ENCODE measurements at places on chromosomes 7 and 10.

DNA sequence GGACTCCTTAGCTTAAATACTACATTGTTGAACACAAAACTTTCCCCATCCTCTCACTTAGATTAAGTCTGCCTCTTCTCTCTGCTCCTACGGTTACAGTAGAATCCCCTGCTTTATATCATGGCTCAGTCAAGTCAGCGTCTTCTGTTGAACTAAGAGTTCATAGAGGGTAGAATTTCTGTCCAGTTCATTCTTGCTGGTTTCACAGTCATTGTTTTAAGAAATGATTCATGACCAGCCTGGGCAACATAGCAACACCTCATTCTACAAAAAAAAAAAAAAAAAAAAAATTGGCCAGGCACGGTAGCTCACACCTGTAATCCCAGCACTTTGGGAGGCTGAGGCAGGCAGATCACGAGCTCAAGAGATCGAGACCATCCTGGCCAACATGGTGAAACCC, 3.7 kb upstream of the ZFYVE27 start:
- no peak for DNase-seq

DNA sequence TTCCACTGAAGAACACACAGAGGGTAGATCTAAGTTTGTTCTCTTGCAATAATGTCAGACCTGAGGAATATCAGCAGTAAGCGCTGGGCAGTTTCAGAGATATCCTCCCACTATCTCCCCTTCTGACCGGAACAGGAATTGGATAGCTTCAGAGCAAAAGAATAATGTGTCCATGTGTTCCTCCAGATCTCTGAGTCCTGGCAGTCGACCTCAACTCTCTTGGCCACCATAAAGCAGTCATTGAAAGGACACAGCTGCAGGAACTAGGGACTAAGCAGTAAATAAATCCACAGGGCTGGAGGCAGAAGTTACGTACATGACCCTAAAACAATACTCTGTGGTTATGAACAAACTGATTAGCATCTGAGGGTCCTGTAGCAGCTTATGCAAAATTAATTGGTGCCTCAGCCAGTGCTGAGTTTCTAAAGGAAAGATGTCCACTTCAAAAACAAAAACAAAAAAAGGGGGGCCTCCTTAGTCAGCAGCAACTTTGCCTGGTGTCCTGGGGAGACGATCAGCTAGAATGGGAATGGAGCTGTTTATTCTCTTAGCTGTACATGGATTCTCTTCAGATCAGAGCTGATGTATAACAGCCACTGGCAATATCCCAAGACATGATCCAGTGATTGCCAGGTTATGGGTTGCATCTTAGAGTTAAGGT, 6.4 kb upstream of the PRTFDC1 start:
- no peak for DNase-seq

DNA sequence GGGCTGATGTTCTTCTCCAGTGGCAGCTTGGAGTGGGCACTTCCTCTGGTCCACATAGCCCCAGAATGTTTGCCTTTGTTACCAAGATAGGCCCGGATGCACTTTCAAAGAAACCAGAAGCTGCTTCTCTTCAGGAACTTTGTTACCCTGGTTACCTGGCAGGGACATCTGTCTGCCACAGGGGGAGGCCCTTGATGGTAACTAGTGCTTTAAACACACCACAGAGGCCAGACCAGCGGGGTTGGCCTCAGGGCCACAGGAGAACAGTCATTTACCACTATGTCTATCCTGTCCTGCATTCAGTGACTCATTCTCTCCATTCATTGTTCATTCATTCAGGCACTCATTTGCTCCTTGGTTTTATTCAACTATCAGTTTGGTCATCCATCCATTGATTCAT, 11.9 kb upstream of the PLEKHA1 start:
- DNase-seq: no peak

DNA sequence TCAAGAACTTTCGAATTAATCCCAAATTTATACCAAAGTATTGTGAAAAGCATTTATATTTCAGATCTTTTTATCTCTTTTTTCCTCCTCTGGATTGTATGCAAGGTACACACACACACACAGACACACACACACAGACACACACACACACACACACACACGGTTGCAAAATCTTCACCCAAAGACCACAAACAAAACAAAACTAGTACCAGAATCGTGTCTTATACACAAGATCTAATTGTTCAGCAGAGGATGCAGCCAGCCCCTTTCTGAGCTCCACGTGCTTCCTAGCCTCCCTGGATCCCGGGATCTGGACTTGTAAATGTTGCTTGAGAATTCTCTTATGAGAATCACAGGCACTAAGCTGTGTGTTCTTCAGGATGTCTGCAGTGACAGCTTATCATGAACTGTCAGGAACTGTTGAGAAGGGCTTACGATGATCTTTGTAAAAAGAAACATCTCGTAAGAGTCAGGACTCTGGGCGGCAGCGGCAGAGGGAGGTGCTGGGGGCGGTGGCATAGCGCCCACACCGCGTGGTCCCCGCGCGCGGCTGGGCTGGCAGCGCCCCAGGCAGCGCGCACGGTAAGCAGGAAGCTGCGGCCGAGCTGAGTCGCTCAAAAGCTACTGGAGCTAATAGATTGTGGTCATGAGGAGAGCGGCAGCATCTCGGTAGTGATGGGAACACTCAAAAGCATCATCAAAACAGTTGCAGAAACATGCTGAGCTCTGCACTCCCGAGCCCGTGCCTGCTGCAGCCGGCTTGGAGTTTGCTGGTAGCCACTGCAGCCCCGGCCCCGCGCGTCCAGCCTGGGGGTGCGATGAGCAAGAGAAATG, 277.6 kb downstream of the GATA3 start:
- no peak for DNase-seq

DNA sequence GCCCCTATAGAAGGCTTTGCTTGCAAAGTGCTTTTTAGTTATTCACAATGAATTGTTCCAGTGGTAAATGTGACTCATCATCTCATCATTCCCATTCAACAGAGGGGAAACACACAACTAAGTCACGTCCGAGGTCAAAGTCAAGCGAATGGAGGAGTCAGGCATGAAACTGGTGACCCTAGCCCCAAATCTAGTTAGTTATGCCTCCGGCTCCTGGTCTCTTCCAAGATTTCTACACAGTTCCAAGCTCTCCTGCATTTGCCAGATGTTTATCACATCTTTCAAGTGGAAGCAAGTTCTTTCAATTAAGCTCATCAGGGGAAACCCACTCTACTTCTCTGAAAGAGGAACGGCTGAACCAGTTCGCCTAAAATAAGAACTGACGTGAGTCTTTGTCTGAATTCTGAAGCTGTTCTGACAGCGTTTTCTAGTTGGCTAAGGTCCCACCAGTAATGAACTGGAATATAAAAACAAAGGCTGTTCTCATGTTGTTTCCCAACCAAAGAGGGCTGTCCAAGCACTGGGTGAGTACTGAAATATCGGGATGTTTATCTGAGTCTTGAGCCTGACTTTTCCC, 140.9 kb upstream of the NRBF2 start:
- no peak for DNase-seq
